OCI-LY7 (cell line): ENCODE measurements at places on chromosomes 6 and 20.

DNA sequence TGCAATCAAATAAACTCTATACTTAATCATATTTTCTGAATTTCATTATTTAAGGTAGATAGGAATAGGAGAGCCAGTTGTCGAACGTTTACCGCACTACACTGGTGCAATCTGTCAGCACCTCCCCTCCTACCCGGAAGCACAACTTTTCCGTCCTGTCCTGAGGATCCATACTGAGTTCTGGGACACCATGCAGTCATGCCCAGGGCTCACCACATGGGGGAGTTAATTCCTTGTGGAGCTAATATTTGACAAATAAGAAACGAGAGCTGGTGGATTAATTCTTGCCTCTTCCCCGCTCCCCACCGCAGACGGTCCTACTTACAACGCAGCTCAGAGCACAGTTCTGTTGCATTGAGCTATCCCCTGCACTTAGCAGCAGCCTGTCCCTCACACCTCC lies 107.7 kb upstream of the RALGAPA2 start:
- DNase-seq: no peak

GRCh38 chr6:43278524-43279078 lies 19.5 kb upstream of the SLC22A7 start:
- DNase-seq: no peak

- no peak for DNase-seq
Measured at GRCh38 chr6:24734166-24734565, 15.2 kb upstream of the C6orf62 start.

DNA sequence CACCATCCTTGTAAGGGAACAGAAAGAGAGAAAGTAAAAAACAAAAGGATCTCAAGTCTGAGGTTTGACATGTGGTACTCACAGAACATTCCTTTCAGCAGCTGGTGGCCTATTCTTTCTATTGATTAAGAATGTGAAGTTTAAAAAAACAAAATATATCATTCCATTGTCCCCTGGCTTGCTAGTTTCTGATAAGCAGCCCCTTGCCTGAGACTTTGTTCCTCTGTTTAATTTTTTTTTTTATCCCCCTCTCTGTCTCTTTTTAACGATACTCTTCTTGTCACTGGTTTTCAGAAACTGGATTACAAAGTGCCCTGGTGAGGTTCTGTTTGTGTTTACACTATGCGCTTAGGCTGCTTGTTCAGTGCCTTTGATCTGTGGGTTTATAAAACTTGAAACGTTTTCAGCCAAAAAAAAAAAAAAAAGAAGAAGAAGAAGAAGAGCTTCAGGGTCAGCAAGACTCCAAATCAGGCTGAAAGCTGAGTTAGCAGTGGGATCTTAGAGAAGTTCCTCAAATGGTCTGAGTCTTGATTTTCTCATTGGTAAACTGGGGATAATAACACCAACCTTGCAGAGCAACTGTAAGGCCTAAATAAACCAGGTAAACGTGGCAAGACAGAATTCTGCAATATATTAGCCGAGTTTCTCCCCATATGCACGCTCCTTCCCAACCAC lies 45.1 kb upstream of the SLC22A23 start:
- DNase-seq: no peak

DNA sequence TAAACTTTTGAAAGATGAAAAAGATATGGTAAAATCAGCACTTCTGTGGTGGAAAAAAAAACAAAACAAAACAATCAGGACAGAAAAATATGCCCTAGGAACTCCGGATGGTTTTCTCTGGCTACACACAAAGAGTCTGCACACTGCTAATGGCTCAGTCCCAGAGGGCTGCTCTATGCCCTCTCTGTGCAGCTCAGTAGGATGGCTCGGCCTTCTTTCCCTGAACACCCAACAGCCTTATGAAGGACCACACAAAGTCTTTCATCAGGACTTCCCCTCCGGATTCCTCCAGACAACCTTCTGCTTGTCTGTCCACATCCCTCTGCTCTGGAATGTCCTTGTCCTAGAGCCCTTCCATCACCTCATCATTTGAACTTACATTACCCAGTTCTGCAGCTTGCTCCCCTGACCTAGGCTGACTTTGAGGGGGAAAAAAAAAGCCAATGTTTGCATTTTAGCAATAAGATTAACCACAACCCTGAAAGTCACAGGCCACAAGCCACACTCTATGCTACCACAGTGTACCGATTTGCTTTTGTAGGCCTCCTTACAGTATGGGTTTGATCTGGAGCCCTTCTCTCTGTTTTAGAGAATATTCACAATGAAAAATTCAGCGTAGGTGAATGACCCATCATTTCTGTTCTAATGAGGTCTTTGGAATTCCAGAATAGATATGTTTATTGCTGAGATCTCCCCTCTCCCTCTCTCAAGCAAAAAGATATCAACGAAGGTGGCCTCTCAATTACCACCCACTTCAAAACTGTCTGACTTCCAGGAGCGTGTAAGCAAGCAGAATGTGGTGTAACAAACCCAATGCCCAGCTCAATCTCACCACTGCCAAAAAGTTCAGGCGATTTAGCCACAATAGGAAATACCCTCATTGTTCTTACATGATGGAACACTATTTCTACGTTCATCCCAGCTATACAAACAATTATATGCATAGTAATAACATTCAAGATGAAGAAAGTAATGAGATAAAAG lies 164.0 kb downstream of the GMDS start:
- DNase-seq: no peak

DNA sequence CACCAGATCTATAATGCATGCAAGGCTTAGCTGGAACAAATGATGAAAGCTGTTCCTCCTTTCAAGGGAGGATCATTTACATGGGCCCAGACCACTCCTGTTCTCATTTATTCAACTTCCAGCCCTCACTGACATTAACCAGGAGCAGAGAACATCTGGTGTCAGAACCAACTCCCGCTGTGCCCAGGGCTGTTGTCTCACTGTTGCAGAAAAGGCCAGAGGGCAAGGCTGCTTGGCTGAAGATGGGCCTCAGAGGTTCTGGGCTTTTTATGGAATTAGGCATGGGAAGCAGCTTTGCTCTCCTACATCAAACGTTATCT lies 164.2 kb downstream of the GMPR start:
- DNase-seq: no peak

DNA sequence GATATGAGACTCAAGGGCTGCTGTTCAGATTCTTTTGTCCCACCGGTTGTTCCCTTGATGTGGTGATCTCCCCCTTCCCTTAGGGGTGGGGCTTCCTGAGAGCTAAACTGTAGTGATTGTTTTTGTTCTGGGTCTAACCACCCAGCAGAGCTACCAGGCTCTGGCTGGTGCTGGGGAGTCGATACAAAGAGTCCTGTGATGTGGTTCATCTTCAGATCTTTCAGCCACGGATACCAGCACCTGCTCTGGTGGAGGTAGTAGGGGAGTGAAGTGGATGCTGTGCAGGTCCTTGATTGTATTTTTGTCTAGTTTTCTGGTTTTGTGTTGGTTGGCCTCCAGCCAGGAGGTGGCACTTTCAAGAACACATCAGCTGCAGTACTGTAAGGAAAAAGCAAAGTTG lies 801.6 kb downstream of the EPHA7 start:
- DNase-seq: no peak

GRCh38 chr6:36130667-36131510 lies 576 bp downstream of the MAPK13 start:
- DNase-seq: no peak

DNA sequence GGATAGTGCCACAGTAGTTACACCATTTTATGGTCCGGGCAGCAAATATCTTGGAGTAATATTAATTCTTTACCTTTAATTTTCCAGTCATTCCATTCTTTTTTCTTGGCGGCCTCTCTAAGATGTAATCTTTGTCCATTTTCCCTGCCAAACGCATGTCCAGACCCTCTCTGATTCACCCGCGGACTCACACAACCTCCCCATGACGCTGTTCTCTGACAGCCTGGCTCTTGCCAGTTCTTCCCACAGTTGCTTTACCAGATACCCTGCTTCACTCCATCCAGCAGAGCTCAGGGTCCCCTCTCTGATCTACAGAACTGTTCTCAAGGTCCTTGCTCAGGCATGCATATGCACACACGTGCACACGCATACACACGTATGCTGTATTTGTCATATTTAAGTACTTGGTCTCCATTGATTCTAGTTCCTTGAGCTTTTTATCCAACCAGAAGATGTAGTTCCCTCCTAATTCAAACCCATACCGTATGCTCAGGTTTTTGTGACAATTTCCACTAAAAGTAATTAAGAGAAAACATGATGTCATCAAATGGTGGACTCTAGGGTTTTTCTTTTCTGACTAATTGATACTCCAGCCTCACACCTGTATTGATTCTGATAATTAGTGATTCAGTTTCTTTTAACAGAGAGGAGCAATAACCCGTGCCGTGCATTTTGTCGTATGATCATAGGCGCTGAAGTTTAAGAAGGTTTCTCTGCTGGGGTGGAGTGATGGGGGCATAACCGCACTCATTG lies 10.0 kb downstream of the BPHL start:
- DNase-seq: no peak

GRCh38 chr6:44569931-44570385 lies 182.5 kb downstream of the CDC5L start:
- no peak for DNase-seq

DNA sequence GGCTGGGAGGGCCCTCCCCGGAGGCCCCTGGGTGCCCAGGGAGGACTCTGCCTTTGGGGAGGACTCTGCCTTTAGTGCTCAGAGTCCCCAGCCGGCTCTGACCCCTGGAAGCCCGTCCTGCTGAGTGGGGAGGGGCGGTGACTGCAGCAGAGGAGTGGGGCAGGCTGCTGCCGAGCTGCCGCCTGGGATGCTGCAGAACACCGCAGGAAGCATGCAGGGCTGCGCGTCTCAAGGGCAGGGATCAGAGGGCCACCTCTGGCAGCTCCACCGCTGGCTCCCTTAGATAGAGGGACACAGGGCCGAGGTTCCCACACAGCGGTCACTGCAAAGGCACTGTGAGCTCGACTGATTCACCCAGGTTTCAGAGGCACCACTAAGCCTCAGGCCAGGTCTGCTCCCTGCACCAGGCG lies 82.2 kb upstream of the GATA5 start:
- DNase-seq: no peak

GRCh38 chr20:2285613-2286012 lies 10.2 kb upstream of the TGM3 start:
- DNase-seq: no peak

DNA sequence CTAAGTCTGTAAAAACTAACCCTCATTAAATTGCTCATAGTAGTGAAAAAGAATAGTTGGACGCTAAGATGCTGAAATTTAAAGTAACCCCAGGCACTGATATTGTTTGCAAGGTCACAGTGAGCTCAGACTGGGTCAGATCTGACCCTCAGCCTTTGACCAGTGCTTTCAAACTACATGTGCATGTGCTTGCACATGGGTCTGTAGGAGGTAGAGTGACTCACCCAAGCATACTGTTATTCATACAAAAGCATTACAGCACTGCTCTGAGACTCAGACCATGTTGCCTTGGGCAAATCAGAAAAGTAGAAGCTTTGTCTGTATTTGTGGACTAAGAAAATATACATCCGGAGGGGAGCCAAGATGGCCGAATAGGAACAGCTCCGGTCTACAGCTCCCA lies 326.4 kb upstream of the MARCKS start:
- no peak for DNase-seq

GRCh38 chr6:51094271-51094670 lies 275.6 kb downstream of the TFAP2B start:
- no peak for DNase-seq

DNA sequence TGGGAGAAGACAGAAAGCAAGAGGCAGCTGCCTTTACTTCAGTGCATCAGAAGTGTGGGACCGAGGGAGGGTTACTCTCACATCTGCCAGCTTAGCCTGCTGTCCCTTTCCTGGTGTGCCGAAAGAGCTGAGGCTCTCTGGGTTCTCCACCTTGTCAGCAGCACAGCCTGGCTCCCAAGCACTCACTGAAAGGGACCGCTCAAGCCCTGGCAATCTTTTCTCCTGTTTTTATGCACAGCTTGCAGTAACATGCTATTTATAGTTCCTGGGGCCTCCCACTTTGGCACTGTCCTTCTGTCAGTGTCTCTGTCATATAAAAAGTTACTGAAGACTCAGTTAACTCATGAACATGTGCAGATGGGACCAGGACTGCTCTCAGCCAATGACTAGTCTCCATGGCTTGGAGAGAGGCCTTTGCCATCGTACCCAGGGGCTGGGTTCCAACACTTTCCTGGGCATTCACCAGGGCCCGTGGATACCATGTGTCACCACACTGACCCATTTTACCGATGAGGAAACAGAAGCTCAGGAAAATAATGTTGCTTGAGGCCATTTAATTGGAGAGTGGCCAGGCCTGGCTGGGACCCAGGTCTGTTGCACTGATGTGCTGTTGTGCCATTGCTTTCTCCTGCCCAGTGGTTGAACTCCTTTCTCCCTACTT lies 46.2 kb downstream of the PANK2 start:
- no peak for DNase-seq

- peak; percentile 79 for DNase-seq
Measured at GRCh38 chr6:4788953-4789584, 12.9 kb downstream of the CDYL start.

DNA sequence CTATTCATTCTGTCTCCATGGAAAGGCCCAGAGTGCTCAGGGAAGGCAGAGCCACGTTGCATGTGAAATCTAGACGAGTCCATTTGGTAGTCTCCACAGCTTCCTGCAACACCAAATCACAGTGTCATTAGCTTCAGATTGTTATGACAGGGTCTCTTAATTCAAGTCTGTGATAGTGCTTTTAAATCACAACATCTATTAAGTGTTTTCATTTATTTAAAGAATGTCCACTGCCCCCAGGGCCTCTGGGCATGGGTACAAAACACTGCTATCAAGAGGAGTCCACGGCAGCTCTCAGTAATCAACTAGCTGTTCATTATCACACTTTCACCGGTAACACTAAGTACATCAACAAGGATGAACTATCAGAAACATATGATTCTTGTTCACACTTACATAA lies 455.9 kb upstream of the JARID2 start:
- DNase-seq: no peak

- DNase-seq: no peak
Measured at GRCh38 chr6:43935921-43936439, 166.0 kb downstream of the VEGFA start.

- DNase-seq: no peak
Measured at GRCh38 chr20:50050660-50051308, 62.2 kb downstream of the UBE2V1 start.

- DNase-seq: no peak
Measured at GRCh38 chr6:11748591-11749210, 29.9 kb downstream of the ADTRP start.

GRCh38 chr6:27547157-27548075 lies 74.5 kb upstream of the ZNF184 start:
- peak; percentile 4 for DNase-seq

DNA sequence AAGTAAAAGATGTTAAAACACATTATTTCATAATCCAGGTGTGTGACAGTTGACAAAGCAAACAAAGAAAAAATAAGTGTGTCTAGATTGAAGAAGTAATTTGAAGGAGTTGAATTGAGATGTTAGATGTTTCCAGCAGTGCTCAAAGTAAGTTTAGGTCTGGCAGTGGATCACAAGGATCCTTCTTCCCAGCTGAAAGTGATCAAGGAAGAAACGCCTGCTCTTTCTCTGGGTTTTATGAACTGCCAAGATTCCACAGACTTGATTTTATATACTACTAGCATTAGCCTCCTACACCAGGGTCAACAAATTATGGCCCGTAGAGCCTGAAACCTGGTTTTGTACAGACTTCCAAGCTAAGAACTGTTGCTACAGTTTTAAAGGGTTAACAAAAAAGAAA lies 30.3 kb downstream of the STX7 start:
- DNase-seq: no peak

GRCh38 chr6:40438246-40438887 lies 148.8 kb downstream of the LRFN2 start:
- DNase-seq: no peak

GRCh38 chr20:15310361-15310760 lies 972.9 kb upstream of the FLRT3 start:
- no peak for DNase-seq
